ENCODE measurements at places on chromosomes 6 and 20. TPM values are rescaled to one million over a fixed set of nuclear protein-coding genes. Genes with fewer than 3 reads are reported as not detected.

DNA sequence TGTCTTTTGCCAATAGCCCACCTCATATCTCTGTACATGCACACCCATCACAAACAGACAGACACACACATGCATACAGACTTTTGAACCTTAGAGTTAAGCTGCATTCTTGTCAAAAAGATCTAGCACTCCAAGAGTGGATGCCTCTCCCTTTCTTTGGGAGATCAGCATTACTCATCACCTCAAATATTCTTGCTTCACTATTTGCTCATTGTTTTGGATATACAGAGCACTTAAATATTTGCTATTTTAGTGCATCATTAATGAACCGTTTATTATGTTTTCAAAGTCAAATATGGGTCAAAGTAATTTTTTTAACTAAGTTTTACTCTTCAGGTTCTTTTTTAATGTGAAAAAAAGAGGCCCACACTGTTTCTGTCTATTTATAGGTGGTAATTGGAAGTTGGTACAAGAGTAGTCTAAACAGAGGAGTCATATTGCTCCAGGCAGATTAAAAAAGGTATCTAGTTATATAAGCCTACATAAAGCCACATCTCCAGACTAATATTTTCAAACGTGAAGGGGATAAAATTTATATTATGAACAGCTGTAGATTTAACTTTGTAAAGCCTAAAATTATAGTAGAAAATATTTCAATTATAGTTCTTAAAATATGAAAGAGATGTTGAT, 102.6 kb downstream of the FLRT3 start:
- DNase-seq: no peak

DNA sequence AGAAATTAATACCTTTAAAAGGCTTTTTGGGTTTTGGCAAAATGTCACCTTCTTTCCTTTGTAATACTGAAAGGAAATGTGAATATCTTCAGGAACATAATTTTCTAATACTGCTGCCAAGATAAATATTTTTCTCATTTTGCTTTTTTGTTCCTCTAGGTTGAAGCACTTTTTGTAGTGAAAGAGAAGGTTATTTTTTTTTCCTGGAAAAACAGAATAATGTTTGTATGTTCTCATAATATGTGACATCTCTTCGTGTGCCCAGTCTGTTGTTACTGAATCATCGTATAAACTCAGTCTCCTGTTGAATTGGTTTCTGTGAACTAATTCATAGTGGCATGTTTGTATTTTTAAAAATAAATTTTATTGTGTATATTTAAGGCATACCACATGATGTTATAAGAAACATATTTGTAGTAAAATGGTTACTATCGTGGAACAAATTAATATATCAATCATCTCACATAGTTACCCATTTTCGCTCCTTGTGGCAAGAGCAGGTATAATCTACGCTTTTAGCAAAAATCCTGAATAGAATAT, 74.4 kb downstream of the SH3BGRL2 start:
- DNase-seq: no peak

DNA sequence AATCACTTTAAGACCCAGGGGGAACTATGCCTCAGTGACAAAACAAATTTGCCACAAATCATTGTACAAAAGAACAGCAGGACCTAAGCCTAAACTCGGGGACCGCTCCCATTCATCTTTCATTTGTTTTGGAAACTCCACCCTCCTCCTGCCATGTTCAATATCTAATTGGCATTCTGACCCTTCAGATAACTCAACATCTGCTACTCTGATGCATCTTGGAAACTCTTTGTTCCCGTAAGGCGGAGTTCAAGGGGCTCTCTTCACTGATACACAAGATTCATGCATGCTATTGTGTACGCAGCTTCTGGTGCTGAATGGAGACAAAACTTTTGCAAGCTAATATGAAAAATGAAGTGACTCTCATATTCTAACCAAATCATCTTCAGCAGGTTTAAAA, 187.6 kb downstream of the ZFP64 start:
- no peak for DNase-seq

GRCh38 chr6:160298121-160298520, 39.5 kb upstream of the SLC22A2 start:
- DNase-seq: no peak

DNA sequence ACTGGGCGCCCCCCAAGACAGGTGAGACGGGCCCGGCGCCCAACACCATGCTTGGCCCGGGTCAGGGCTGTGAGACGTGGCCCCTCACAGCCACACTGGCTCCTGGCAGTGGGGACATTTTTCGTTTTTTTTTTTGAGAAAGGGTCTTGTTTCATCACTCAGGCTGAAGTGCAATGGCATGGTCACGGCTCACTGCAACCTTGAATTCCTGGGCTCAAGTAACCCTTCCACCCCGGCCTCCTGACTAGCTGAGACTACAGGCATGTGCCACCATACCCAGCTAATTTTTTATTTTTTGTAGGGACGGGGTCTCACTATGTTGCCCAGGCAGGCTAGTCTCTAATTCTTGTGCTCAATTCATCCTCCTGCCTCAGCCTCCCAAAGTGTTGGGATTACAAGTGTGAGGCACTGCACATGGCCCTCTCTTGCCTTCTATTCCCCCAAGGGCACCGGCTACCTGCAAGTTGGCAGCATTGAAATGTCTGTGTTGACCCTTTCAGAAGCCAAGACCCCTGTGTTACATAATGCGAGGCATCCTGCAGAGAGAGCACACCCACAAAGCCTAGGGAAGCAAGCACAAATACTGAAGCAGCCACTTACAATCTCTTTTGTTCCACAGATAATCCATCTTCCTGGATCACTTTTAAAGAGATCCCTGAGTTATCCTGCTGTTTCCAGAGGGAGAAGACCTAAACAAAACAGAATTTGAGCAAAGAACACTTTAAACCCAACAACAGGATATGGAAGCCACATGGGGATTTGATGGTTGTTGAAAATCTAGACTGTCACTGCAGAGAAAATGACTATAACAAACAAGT, 57.5 kb upstream of the SLC4A11 start:
- no peak for DNase-seq

GRCh38 chr6:142765306-142765705, 179.7 kb downstream of the HIVEP2 start:
- no peak for DNase-seq

- no peak for DNase-seq
Measured at GRCh38 chr6:144248476-144249301, 36.4 kb upstream of the UTRN start.

GRCh38 chr20:47353692-47354463, 2.6 kb downstream of the ZMYND8 start:
- DNase-seq: no peak

DNA sequence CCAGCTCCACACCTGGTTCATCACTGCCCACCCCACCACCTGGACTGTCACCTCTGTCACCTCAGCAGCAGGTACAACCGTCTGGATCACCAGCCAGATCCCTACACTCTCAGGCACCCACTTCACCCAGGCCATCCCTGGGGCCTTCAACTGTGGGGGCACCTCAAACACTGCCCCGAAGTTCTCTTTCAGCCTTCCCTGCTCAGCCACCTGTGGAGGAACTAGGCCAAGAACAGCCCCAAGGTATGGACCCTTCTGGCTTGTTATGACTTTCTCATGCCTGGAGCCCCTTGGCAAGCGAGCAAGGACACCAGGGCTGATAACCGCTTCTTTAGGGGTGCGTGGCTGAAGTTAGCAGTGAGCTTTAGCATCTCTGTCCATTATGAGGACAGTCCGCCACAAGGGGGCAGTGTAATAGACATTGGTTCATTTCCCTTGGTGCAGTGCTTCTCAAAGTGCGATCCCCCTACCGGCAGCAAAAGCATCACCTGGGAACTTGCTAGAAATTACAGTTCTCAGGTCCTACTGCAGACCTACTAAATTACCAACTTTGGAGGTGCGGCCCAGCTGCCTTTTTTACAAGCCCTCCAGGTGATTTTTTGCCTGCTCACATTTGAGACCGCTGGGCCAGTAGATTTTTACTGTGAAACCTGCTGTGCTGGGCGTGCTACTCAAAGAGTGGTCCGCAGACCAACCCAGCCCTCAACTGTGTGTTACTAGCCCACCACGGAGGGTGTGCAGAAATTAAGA, 32.5 kb downstream of the PNPLA1 start:
- DNase-seq: peak; percentile 86

- no peak for DNase-seq
Measured at GRCh38 chr6:107846262-107846795, 22.2 kb upstream of the SCML4 start.

DNA sequence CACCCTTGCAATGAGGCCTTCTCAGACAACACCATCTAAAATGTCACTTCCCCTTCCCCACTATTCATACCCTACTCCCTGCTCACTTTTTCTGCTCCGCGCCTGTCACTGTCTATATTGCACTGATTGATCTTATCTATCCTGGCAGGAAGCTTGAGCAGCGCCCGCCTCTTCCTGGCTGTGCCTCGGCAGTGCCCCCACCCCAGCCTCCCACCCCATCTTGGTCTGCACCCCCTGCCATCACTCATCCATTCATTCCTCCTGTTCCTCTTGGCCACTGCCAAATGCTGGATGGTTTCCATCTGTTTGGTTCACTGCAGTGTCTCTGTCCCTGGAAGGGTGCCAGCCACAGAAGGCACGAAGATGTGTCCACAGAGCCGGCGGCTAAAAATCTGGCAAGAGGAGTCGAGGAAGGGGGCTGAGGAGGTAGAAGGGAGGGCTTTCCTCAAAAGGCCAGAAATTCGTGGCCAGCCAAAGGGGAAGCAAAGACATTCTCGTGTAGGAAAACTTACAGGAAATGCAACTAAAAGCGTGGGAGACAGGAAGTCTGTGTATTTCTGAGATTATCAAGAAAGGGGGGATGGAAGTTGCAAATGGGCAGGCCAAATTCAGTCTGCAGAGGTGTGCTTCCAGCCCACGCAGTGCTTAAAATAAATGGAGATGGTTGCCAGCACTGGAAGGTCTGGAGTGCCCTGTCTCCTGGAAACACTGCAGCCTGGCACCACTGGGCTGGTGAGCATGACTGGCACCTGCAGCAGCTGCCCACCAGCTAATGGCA, 27.6 kb downstream of the SYNJ2 start:
- peak; percentile 87 for DNase-seq

DNA sequence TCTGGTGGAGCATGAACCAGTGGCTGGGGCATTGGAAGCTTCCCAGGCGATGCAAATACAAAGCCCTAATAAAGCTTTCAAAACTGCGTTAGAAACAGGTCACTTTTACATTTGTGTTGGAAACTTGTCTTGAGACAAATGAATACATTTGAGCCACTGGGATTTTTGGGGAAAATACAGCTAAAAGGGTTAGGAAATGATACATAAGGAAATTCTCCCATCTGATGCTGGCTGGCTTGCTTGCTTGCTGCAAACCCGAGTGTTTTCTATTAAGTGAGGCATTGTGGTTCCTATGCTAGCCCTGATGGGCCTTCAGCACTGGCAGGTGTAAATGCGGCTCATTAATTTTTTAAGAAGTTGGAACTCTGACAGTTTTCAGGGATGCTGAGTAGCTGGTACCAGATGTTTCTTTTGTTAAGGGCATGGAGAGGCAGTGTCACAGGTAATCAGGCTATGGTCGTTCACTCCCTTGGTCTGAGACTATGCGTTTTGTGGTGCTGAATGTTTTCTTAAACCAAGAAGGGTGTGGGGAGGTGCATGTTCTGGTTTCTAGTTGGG, 35.2 kb downstream of the RREB1 start:
- no peak for DNase-seq

- no peak for DNase-seq
Measured at GRCh38 chr6:67615796-67616195, 1019.3 kb upstream of the ADGRB3 start.

DNA sequence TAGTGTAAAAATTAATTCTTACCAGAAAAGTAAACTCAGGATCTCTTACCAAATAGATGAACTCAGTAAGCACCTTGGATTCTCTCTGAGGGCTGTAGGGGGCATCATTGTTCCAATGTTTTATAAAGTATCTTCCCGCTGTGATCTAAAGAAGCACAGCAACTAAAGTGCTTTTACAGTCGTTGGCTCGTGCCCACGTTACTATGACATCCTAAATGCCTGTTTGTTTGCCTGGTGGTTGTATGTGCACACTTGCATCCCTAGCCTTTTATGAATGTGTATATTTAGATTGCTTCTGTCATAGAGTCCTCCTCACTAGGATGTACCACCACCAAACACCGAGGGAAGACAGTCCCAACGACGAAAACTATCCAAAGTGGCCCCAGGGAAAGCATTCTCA, 34.5 kb downstream of the SLX4IP start:
- DNase-seq: peak; percentile 28

GRCh38 chr6:45741437-45742171, 274.1 kb downstream of the CLIC5 start:
- peak; percentile 44 for DNase-seq

DNA sequence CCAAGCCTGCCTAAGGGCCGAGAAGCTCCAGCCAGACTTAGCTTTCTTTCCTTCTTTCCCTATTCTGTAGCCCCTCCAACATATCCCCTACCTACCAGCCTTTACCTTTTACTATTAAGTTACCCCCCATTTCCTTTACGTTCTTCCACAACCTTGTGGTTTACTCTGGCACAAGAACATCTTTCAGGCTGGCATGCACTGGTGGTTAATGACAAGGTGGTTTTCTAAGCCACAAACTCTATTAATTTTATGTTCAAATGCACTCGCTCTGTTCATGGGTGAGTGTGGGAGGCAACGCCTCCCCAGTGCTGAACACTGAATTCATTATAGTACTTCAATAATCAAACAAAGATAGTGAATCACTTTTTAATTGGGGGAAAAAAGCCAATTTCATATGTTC, 64.4 kb downstream of the TRERF1 start:
- no peak for DNase-seq

DNA sequence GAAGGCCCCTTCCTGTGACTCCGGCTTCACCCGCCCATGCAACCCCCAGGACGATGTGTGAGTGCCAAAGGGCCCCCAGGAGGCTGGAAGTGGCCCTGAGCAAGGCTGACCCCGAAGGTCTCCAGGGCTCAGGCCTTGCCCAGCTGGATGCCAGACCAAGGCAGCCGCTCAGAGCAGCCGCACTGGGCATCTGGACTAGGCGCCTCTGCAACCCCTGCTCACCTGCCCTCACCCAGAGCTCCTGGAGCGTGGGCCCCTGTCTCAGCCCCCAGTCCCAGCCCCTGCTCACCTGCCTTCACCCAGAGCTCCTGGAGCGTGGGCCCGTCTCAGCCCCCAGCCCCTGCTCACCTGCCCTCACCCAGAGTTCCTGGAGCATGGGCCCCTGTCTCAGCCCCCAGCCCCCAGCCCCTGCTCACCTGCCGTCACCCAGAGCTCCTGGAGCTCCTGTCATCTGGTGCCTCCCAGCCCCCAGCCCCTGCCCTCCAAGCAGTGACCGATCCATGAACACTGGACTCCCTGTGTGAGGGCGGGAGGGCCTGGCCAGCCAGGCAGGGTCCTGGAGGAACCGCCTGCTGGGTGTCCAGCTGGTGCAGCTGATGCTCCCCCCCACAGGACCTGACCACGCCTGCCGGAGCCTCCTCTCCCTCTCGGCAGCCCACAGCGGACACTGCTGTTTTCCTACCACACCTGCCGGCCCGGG, 1.1 kb downstream of the SRMS start:
- no peak for DNase-seq

Gene SLC22A16
- not detected for total RNA-seq

Gene MCHR2
- total RNA-seq: not detected

Gene MLIP
- 255 TPM for total RNA-seq

Gene NOX3
- not detected for total RNA-seq

Gene MCCD1
- total RNA-seq: not detected

Gene ADTRP
- not detected for total RNA-seq

All from right cardiac atrium (tissue), 5 donors.